Neural cell (in vitro differentiated cells): ENCODE measurements at places on chromosomes 6 and 20. TPM values are rescaled to one million over a fixed set of nuclear protein-coding genes. Genes with fewer than 3 reads are reported as not detected.

Gene MUCL3
- polyA plus RNA-seq, result not detected in 2 replicates

Gene TPX2
- polyA plus RNA-seq, result 1.6 and 2.1 TPM in 2 replicates

Gene ZSWIM1
- 3.3 and 5.5 TPM in 2 replicates for polyA plus RNA-seq

Gene PDE7B
- polyA plus RNA-seq, result 5.9 and 7.6 TPM in 2 replicates

Gene EYS
- 0.38 and 1.0 TPM in 2 replicates for polyA plus RNA-seq

Gene TCP11
- 0.92 TPM in 1 of 2 replicates, not detected in the other for polyA plus RNA-seq

Gene RNF8
- 54.0 and 60.9 TPM in 2 replicates for polyA plus RNA-seq

Gene CFAP61
- polyA plus RNA-seq, result 0.42 TPM in 1 of 2 replicates, not detected in the other

Gene MAK
- not detected in 2 replicates for polyA plus RNA-seq

Gene PI3
- polyA plus RNA-seq, result 1.4 TPM in 1 of 2 replicates, not detected in the other

Gene C6orf52
- polyA plus RNA-seq, result 5.7 and 9.4 TPM in 2 replicates

Gene NKX2-2
- polyA plus RNA-seq, result not detected in 2 replicates

Gene ABT1
- 22.4 and 26.1 TPM in 2 replicates for polyA plus RNA-seq

Gene PCK1
- polyA plus RNA-seq, result 0.24 TPM in 1 of 2 replicates, not detected in the other

Gene SCGN
- polyA plus RNA-seq, result 254 and 283 TPM in 2 replicates

Gene KCNS1
- polyA plus RNA-seq, result not detected in 2 replicates

Gene CD24
- polyA plus RNA-seq, result 1,994 and 2,264 TPM in 2 replicates

Gene MCHR2
- polyA plus RNA-seq, result not detected in 2 replicates

Gene CDH4
- 24.6 and 32.0 TPM in 2 replicates for polyA plus RNA-seq

Gene TP53INP2
- polyA plus RNA-seq, result 10.7 and 11.5 TPM in 2 replicates

Gene MICA
- polyA plus RNA-seq, result 0.32 and 0.87 TPM in 2 replicates

Gene POM121L2
- polyA plus RNA-seq, result not detected in 2 replicates

Gene PTK6
- polyA plus RNA-seq, result not detected in 2 replicates

Gene NRSN1
- polyA plus RNA-seq, result 23.1 and 24.5 TPM in 2 replicates
